ENCODE measurements at places on chromosomes 1 and 21.
A peak's percentile ranks its signal among the peaks of the same experiment; 100 is the strongest.

DNA sequence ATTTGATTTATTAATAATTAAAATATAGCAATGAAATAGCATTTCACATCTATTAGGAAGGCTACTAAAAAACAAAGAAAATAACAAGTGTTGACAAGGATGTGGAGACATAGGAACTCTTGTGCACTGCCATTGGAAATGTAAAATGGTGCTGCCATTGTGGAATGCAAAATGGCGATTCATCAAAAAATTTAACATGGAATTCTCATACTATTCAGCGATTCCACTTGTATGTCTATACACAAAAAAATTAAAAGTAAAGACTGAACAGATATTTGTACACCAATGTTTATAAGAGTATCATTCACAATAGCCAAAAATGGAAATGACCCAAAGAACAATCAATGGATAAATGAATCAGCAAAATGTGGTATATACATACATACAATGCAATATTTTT lies 101.3 kb upstream of the S1PR1 start:
- no peak for DNase-seq

GRCh38 chr21:16081304-16081703 lies 351.5 kb downstream of the USP25 start:
- no peak for DNase-seq

DNA sequence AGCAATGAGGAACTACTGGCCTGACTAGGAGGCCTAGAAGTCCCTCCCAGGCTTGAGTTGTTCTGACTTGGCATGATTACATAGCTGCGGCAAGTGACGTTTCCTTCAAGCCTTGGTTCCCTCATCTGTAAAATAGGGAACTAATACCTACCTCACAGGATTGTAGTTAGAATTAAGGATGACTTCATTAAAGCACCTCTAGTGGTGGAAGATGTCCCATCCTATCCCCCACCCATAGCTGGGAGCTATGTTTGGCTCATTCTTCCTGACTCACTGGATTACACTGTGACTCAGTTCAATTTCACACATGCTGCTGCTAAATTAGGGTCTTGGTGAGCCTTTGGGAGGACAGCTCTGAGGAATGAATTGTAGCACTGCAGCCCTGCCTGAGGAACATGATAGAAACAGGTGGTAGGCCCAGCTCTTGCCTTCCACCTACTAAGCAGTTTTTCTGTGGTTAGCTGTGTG lies 6.0 kb upstream of the SHISA4 start:
- no peak for DNase-seq

GRCh38 chr1:35622510-35623178 lies 18.7 kb downstream of the PSMB2 start:
- DNase-seq, result no peak

- DNase-seq, result no peak
Measured at GRCh38 chr1:67886076-67886475, 52.8 kb upstream of the GNG12 start.

- no peak for DNase-seq
Measured at GRCh38 chr1:233704170-233704897, 90.4 kb downstream of the KCNK1 start.

DNA sequence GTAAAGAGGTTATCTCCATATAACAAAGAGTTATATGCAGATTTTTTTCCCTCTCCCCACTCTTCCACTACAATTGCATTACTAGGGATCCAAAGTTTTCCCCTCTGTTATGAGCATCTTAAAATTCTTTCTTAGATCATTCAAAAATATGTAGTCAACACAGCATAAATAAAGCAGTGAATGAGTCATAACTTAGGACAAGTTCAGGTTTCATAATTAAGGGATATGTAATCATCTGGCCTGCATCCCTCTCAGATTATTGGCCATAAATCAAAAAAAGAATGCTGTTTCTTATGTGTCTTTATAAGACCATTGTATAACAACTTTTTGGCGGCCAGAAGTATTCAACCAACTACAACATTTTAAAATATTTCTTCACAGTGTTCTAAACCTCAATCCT lies 1526.1 kb downstream of the KCNT2 start:
- no peak for DNase-seq

- DNase-seq, result no peak
Measured at GRCh38 chr1:65063025-65063424, 85.0 kb upstream of the AK4 start.

DNA sequence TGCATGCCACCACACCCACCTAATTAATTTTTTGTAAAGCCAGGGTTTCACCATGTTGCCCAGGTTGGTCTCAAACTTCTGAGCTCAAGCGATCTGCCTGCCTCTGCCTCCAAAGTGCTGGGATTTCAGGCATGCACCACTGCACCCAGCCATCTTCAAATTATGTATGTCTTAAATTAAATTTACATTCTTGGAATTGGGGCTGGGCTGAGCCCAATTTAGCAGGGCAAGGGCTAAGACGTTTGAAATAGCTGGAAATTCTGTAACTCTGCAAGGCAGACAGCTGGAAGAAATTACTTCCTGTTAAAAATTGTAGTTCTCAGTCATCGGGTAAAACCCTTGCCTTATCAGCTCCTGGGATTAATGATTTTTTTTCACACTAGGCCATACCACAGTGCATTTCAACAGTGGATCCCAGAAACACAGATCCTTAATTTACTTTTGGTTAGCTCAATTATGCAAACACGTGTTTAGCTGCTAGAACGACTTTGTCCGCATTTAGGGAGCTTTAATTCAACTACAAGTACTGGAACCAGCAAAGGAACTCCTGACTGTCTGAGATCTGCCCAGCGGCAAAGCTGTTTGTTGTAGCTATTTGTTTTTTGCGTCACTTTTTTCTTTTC lies 83.3 kb downstream of the OLFML3 start:
- DNase-seq, result no peak

DNA sequence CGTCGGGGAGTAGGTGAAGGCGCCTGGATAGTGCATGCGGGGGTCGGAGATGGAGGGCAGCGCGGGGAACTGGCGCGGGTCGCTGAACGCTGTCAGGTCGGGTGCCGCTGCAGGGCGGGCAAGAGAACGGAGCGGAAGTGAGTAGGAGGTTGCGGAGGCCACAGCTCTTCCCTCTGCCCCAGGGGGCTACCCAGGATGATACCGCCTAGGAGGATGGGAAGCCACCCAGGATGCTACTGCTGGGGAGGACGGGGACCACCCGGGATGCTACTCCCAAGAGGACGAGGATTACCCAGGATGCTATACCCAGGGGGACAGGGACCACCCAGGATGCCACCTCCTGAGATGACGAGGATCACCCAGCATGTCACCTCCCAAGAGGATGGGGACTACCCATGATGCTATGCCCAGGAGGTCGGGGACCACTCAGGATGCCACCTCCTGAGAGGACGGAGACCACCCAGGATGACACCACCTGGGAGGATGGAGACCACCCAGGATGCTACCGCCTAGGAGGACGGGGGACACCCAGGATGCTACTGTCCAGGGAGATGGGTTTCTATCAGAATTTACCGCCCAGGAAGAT lies 123.8 kb downstream of the CLIC6 start:
- DNase-seq, result no peak

DNA sequence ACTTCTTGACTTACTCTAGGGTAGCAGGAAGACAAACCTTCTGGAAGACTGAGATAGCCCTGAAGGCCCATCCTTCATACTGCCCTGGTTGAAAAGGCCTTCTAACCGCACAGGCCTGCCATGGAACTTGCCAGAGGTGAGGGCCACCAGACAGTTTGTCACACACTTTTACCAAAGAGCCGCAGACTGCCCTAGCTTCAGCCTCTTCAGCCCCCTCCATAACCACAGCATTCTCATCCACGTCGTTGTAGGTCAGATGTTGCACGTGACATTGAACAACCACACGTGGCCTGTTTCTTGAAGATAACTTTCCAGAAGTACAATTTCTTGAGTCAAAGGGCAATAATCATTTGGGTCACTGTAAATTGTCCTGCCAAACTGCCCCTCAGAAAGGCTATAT lies 18.9 kb downstream of the ZNF362 start:
- DNase-seq, result no peak

DNA sequence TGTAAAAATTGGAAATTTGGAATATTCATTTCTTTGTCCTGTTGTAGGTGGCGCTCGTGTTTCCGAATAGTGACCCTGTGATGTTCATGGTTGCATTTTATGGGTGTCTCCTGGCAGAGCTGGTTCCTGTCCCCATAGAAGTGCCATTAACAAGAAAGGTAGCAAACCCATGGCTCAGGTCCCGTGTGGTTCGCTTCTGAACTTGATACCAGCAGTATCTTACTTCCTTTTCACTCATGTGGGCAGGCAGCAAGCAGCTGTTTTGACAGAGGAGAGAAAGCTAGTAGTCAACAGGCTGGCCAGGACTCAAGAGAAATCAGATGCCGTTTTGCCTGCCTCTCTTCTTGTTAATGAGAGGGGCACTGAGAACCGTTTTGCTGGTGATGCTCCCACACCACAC lies 72.8 kb downstream of the S100B start:
- no peak for DNase-seq

GRCh38 chr1:113451710-113452109 lies 61.4 kb downstream of the MAGI3 start:
- no peak for DNase-seq

DNA sequence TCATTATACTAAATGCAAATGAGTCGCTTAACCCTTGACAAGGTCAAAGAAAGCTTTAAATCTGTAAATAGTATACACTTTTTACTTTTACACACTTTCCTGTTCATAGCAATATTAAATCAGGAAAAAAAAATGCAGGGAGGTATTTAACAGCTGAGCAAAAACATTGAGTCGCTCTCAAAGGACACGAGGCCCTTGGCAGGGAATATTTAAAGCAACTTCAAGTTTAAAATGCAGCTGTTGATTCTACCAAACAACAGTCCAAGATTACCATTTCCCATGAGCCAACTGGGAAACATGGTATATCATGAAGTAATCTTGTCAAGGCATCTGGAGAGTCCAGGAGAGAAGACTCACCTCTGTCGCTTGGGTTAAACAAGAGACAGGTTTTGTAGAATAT lies 62.7 kb downstream of the CAPN2 start:
- no peak for DNase-seq

- peak; percentile 77 for DNase-seq
Measured at GRCh38 chr1:117367046-117368025, at the start of gene MAN1A2. Gene MAN1A2 (plus strand): TSS chr1:117367449. CDS start chr1:117368184, 735 bp downstream.

DNA sequence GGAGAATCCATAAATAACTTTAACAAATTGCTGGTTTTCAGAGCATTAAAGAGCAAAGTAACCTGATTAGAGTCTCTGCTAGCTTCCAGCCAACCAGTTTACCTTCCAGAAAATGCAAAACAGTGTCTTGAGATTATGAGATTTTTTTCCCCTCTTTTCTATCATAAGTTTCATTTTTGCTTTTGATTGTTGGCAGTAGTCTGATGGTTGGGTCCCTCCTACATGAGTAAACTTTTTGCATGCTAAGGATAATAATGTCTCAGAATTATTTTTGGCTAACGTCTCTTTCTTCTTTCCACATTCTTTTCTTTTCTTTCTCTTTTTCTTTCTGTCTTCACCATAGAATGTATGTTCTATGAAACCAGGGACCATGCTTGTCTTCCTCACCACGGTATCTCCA lies 6.3 kb upstream of the ADAMTS5 start:
- DNase-seq, result no peak

GRCh38 chr1:247084771-247085170 lies 6.2 kb upstream of the ZNF670 start:
- no peak for DNase-seq

- DNase-seq, result no peak
Measured at GRCh38 chr1:58734630-58735029, 34.8 kb upstream of the MYSM1 start.

DNA sequence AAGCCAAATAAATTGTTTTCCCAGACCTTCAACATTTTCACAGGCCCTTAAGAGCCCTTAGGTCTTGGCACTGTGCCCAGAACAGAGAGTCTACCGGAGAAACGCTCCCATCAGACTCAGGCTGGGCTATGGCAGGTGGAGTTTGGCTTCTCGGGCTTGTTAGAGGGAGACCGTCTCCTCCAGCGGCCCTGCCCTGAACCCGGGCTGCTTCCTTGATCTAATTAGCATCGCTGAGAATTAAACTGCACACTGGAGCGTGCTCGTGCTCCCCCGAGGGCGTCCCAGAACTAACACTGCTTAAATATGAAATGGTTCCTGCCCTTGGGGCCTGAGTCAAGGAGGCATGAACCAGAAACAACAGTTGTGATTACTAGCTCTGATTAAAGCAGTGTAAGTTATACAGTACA lies 634.4 kb downstream of the MATN1 start:
- DNase-seq, result no peak

- DNase-seq, result no peak
Measured at GRCh38 chr21:39888848-39889247, 21.6 kb downstream of the PCP4 start.

- DNase-seq, result no peak
Measured at GRCh38 chr1:92017656-92018055, 12.1 kb upstream of the EPHX4 start.

DNA sequence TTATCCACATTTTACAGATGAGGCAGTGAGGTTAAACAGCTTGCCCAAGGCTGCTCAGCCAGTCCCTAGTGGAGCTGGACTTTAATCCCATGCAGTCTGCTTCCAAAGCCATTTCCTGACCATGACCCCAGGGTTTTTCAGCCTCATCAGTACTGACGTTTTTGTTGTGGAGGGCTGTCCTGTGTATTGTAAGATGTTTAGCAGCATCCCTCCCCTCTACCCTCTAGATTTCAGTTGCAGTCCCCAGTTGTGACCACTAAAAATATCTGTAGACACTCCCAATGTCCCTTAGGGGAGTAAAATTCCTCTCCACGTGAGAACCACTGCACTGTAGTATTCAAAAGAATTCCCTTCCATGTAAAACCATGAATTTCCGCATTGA lies 30.2 kb upstream of the C1orf105 start:
- DNase-seq, result no peak

DNA sequence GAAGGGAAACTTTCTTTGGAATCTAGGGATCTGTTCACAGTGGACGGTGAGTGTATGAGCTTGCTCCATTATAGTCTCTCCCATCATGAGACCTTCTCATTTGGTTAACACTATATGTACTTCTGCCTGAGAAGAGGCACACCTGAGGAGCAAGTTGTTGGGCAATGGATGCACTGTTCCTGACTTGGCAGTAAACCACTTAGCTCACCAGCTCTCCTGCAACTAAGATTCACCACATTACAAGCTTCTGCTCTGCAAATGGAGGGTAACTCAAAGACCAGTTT lies 10.2 kb downstream of the MACF1 start:
- no peak for DNase-seq

GRCh38 chr1:42479621-42480020 lies 16.5 kb downstream of the CCDC30 start:
- DNase-seq, result peak; percentile 3

GRCh38 chr1:64042331-64043100 lies 160.9 kb upstream of the UBE2U start:
- DNase-seq, result peak; percentile 6

- DNase-seq, result no peak
Measured at GRCh38 chr1:198232940-198233675, 76.3 kb downstream of the NEK7 start.

DNA sequence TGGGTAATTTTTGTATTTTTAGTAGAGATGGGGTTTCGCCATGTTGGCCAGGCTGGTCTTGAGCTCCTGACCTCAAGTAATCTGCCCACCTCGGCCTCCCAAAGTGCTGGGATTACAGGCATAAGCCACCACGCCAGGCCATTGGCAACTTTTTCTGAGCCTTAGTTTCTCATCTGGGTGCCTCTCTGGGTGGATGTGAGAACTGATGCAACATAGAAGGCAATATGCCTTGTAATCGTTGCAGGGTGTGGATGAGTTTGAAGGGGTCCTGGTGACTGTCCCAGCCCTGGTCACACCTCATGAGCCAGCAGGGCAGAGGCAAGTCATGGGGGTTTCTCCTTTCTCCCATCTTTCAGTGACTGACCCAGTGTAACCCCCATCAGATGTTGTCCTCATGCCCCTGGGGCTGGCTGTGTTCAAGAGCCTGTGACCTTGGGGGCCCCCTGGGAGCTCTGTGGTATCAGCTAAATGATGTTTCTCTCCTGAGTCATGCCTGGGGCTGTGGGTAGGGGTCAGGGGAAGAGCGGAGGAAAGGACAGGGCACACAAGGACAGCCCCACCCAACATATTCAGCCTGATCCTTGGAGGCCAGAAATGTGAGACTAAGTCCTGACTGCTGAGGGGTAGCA lies 3.6 kb downstream of the COL9A2 start:
- no peak for DNase-seq
